ENCODE measurements at places on chromosomes 13 and 19.

- DNase-seq: no peak
Measured at GRCh38 chr13:109160887-109161669, 531.7 kb downstream of the MYO16 start.

DNA sequence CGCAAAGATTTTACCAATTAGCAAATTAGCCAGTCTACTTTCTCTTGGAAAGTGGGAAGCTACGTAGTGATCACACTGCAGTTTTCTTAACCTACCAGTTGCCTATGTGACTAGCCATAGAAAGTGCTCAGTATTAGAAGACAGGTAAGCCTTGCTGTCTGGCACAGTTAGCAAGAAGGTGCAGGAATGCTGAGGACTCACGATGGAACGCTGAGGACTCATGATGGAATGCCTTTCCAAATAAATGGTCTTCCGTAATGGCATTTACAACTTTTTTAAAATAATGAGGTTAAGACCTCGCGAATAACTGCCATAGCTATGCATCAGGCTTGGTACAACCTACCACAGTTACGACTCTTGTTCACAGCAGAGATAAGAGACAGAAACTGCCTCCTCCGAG lies 1645.6 kb upstream of the MIR17HG start:
- DNase-seq: no peak

GRCh38 chr13:43611281-43612273 lies 175.2 kb downstream of the ENOX1 start:
- DNase-seq: no peak

GRCh38 chr13:114256547-114256946 lies 21.9 kb downstream of the CDC16 start:
- no peak for DNase-seq

All from stimulated activated CD8-positive, alpha-beta memory T cell treated with anti-CD3 and anti-CD28 coated beads, Interleukin-7, amount 100 ng/mL, for 1 hour (primary cell).